ENCODE measurements at places on chromosomes 5 and 9.

DNA sequence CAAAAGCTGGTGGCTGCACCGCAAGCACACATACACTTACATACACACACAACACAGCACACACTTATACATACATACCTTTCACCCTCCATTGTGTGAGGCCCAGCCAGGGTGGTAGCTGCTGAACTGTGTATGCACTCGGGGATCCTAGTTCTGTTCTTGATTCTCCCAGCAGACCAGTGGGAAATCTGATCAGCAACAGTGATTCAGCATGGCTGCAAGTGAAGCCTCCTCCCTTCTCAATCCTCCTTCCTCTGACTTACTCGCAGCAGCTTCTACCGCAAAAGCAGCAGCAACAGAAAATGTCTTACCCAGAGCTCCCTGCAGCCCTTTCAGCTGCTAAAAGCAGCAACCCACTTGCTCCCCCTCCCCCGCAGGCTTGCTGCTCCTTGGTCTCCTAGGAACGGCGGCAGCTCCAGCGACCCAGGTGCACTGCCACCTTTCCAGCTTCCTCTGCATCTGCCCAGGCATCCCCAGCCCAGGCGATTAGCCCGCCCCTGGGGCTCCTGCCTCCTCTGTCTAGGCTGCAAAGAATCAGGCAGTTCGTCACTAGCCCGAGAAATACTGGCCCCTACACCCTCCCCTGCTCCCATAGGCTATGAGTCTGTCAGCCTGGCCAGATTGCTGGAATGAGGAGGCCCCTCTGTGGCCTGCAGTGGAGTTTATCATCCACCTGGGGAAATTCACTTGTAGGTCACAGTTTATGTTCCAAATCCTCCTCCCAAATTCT is at the start of gene KLHL3:
Gene KLHL3 (minus strand): TSS at position 535 of the 730 bp plus-strand sequence. CDS start 443 bp downstream, at position 92.
- no peak for DNase-seq

GRCh38 chr9:7606591-7606990 is 193.0 kb downstream of the DMAC1 start:
- DNase-seq, result no peak

DNA sequence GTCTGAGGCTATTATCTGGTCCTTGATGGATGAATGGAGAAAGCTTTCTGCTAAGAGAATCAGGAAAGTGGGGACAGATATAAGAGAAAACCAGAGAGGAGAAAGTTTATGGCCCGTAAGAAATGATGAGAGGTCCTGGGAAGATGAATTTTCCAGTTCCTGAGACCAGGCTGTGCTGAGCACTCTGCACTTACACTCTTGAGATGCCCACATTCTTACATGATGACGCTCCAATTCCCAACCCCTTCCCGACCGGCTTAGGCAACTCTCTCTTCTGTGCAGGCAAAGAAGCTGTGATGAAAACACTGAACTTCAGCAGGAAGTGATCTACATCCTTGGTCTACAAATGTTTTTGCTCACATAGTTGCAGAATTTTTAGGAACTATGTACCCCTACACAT is 417.0 kb downstream of the ARHGEF28 start:
- DNase-seq, result peak; percentile 12

DNA sequence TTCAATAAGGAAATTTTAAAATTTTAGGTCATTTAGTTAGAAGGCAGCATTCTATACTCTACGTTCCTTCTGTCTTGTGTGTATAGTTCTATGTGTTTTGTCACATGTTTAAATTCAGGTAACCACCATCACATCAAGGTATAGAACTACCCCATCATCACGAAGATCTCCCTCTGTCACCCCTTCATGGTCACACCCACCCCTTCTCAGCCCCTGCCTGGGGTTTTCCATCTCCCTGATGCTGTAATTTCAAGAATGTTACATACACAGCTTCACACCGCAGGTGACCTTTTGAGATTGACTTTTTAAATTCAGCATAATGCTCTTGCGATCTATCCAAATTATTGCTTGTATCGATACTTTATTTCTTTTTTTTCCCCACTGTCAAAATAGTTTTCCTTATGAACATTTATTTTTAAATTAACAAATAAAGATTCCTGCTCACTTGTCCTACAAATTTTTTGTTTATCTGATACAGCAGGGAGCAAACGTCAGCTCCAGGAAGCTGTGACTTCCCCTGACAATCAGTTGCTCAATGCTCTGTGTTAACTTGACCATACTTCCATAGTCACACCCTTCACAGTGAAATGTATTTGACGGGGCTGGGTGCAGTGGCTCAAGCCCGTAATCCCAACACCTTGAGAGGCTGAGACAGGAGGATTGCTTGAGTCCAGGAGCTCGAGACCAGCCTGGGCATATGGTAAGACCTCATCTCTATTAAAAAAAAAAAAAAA is 10.2 kb downstream of the BTNL8 start:
- no peak for DNase-seq

- no peak for DNase-seq
These were observed 7.5 kb upstream of the RAPGEF1 start for GRCh38 chr9:131747352-131747751.

- DNase-seq, result no peak
These were observed 49.2 kb downstream of the EBF1 start for GRCh38 chr5:159050316-159051143.

GRCh38 chr9:36123515-36123914 is 13.0 kb upstream of the GLIPR2 start:
- DNase-seq, result no peak

DNA sequence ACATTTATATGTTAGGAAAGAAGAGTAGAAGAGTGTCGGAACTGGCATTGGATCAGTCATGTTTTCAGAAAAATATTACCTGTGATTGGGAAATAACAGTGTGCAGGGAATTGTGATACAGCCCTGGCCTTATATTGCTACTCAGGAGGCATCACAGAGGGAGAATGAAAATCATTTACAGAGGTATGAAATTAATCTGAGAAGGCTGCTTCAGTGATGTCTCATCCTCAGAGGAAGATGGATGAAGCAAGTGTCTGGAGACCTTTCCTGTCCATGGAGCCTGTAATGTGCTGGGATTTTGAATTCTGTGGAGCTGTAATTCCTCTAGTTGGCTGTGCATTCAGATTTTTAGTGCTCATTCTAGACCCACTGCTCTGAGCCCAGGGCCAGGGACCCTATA is 3.8 kb downstream of the ACTBL2 start:
- DNase-seq, result no peak

GRCh38 chr5:73120222-73121118 is at the start of gene TMEM171:
TMEM171 (plus strand) TSS chr5:73120575; CDS start chr5:73123374, 2,799 bp downstream.
- DNase-seq, result no peak

GRCh38 chr5:54659700-54660131 is 142.2 kb downstream of the SNX18 start:
- no peak for DNase-seq

- DNase-seq, result no peak
These were observed 19.4 kb downstream of the CXCL14 start for GRCh38 chr5:135559354-135559753.

- no peak for DNase-seq
These were observed 260.8 kb downstream of the FAM114A2 start for GRCh38 chr5:153777681-153778581.

DNA sequence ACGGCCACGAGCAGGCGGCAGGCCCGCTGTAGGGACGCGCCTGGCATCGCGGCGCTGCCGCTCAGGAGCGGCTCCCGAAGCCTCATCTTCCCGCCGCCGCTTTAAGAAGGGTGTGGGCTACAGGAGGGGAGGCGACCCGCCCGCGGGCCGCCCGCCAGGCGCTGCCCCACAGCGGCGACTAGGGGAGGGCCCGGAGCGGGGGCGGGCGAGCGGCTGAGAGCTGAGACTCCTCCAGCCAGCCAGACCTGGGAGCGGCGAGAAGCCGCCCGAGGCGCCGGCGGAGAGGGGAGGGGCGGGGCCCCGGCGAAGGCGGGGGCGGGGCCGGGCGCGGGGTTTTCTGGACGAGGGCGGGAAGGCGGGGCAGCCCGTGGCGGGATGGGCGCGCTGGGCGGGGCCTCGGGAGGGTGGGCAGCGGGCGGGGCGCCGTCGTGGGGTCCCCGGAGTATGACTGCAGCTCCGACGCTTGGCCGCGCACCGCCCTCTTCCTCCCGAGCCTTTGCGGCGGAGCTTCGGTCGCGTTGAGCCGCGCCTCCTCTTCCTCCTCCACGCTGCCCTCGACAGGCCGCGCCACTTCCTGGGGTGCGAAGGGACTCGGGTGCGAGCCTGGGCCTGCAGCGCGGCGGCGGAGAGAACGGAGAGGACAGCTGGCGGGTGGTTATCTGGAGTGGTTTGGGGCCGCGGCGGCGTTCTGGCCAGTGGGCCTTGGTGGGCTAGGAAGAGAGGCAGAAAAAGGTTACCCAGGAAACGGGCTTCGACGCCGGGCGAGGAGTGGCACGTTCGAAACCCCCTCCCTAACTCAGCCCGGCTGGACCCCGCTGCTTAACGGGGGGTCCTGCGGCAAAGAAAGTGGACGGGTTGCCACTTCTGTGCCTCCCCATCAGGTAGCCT is at the start of gene B4GALT1:
Gene B4GALT1 (minus strand): TSS at position 253 of the 888 bp plus-strand sequence. CDS start 167 bp downstream, at position 86.
- peak; percentile 69 for DNase-seq

DNA sequence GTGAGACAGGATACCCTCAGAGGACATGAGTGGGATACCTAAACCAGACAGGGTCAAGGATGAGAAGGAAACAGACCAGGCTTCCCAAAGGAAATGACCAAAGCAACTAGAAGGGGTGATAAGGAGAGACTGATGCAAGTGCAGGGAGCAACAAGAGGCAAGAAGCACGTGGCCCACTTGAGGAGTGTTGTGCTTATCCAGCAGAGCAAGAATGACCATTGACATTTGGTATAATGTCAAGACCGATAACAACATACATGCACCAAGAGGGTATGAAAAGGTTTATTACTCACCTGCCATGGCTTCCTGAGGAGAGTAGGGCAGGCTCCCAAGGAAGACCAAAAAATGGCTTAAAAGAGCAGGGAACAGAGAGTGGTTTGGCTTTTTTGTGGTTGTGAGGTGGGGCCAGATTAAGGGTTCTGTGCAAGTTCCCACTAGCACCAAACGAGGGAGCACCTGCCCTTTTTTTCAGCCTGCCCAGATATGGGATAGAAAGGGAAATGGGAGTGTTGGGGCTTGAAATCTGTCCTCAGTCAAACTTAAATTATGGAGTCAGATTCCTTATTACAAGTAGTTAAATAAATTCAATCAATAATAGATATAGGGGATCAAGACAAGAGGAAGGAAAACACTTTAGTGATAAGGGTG is 513.6 kb downstream of the RASEF start:
- no peak for DNase-seq

- no peak for DNase-seq
These were observed 14.2 kb downstream of the RABL6 start for GRCh38 chr9:136821826-136822544.

- no peak for DNase-seq
These were observed 114.4 kb downstream of the ROR2 start for GRCh38 chr9:91835632-91836031.

GRCh38 chr5:140869555-140869886 is 764 bp downstream of the PCDHA11 start:
- DNase-seq, result no peak

DNA sequence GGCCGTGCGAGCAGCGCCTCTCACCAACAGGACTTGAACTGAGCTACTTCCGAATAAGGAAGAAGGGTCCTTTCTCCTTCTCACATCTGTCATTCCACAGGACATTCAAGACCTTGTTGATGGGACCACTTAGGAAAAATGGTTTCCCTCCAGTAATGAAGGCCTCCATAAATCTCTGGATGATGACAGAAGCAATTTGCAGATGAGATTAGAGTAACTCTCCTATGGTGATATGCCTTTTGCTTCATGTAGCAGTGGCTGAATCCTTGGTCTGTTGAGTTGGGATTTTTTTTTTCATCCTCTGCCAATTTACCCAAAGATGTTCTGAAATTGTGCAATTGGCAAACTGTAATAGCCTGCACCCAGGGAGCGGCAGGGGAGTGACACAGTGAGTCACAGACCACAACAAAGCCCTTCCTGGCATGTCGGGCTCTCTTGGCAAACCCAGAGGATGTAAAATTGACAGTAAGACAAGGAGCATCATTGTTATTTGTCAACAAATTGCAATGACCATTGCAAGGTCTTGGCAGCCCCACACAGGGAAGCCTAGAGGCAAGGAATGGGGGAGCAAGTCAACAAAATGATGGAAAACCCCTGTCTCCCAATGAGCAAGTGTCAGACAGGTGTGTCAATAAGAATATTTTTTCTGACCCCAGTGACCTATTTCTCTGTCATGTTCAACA is 275.9 kb downstream of the ACTL7B start:
- no peak for DNase-seq

- no peak for DNase-seq
These were observed 131.9 kb downstream of the CAAP1 start for GRCh38 chr9:26760675-26761074.

- DNase-seq, result no peak
These were observed 2.2 kb downstream of the DNAJC25 start for GRCh38 chr9:111633389-111633736.

- no peak for DNase-seq
These were observed 66.8 kb downstream of the ARL15 start for GRCh38 chr5:54243483-54244080.

GRCh38 chr5:94885931-94886330 is 267.5 kb downstream of the SLF1 start:
- no peak for DNase-seq

DNA sequence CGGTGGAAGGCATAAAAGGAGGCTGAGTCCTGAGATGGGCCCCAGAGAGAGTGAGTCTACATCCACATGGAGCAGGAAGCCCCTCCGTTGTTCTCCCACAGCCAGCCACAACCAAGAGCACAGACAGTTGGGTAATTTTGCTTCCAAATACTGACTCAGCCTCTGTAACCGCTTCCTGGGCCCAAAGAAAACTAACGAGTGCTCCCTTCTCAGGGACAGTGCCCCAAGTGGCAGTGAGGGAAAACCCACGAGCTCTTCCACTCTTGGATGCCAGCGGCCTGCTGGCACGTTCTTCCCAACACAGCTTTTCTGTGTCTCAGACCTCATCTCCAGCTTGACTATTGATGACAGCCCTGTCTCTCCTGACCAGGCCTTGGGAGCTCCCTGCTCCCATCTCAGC is 207.6 kb downstream of the FSTL4 start:
- no peak for DNase-seq

- DNase-seq, result peak; percentile 17
These were observed 522.7 kb downstream of the NR2F1-AS1 start for GRCh38 chr5:93058309-93058708.
